ENCODE measurements at places on chromosomes 16 and 17.

GRCh38 chr17:37106049-37106448 lies 157.3 kb downstream of the AATF start:
- ATAC-seq, result no peak

DNA sequence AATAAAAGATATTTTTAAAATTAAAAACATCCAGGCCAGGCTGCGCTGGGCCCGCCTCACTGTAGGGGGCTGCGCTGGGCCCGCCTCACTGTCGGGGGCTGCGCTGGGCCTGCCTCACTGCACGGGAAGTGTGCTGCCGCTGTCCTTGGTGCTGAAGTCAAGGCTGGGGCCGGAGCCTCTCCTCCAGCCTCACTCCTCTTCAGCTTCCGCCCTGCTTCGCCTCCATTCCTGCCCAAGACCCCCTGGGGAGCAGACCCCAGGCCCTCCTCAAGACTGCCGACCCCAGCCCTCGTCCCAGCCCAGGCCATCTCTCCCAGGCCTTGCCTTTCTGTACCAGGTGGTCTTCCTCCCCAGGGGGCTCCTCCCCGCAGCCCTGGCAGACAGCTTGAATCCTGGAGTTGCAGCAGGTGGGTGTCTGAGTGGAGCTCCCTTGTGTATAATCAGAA lies 26.2 kb downstream of the ENDOV start:
- ATAC-seq, result no peak

GRCh38 chr16:70805380-70805779 lies 4.4 kb upstream of the VAC14 start:
- no peak for ATAC-seq

DNA sequence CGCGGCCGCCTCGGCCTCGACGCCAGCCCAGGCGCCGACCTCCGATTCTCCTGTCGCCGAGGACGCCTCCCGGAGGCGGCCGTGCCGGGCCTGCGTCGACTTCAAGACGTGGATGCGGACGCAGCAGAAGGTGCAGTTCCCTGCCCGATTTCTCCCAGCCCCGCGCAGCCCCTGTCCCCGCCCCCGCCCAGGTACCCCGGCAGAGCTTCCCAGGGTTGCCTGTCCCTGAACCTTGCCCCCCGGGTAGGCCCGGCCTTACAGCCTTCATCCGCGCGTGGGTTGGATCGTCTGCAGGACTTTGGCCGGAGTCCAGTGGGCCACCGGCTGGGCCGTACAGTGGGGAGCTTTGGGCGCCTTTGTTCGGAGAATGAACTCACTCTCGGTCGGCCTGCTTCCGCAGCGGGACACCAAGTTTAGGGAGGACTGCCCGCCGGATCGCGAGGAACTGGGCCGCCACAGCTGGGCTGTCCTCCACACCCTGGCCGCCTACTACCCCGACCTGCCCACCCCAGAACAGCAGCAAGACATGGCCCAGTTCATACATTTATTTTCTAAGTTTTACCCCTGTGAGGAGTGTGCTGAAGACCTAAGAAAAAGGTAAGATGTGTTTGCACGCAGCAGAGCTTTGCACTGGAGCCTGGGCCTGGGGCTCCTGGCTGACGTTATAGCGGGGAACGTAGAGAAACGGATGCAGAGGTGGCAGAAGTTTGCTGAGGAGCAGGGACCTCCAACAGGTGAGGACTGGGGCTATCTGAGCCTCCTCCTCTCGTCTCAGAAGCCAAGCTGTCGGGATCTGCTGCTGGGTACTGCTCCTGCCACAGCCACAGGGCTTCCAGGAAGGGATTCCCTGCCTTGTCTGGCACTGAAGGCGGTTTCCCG lies 593 bp downstream of the GFER start:
- no peak for ATAC-seq

DNA sequence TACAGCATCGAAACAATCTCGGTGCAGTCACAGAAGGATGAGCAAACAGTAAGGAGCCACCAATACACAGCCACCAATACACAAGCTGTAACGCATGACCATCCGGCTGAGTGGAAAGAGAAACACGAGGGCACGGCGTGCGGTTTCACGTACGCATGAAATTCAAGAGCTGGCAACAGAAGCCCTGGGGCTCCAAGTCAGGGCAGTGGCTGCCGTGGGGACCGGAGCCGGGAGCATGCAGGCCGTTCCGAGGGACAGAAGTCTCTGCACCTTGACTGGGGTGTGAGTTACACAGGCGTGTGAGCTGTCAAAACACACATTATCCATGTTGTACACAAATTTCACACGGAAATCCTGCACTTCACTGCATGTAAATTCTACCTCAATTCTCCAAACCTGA lies 50.6 kb upstream of the METRNL start:
- no peak for ATAC-seq

DNA sequence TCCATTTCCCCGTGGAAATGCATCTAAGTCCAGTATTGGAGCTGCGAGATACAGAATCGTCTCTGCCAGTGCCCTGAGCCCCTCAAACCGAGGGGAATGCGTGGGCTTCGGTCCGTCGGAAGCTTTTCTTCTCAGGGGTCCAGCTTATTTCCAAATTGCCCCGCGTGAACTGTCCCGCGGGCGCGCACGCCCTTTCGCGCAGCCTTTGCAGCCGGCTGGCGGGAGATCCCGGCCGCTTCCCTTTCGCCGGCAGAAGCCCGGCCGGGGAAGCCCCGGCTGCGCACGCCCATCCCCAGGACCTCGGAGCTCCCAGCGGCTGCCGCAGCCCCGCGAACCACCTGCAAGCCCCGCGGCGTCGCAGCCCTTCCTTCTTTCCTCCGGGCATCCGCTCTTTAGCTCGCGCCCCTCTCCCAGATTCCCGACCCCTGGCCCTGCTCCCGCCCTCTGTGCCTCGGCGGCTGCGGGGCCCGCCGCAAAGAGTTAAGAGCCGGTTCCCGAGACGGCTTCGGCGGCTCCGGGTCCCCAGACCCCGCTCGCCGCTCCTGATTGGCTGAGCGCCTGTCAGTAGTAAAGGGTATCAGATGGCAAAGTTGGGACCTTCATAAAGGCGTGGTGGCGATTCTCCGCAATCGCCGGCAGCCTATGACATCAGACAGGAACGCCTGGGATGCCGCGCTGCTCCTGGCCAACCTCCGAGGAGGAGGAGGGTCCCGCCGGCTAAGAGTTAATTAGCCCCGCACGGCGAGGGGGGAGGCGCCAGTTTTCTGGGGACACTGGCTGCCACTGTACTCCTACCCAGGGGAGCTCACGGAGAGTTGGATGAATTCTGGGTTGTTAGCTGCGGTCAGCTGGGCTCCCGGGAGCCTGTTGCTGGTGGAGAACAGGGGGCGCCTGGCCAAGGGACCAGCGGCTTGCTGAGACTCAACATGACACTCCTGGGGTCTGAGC lies at the start of gene MYOCD:
MYOCD (plus strand) TSS at position 628 of the 948 bp plus-strand sequence; CDS start at position 927, 299 bp downstream.
- ATAC-seq, result no peak

All from esophagus mucosa (tissue), 1 donor.